GM19239 (cell line): ENCODE measurements at places on chromosomes 11 and 22.

- DNase-seq: no peak
Observed at GRCh38 chr22:29768052-29768693, 1.0 kb downstream of the UQCR10 start.

DNA sequence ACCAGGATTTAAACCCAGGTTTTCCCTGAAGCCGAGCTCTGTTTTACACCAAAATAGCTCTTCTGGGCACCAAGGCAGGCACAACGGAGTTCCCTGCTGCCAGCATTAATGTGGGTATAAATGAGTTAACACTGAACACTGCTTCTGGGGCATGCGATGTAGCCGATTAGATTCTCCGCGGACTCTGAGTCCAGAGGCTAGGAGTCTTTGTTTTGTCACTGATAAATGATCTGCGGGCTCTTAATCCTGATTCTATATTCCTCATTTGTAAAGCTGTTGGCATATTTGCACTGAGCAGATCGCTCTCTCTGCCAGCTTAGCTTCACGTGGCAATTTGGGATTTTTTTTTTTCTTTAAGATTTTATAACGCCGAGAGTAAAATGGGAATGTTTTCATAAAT is 16.8 kb upstream of the LDLRAD3 start:
- no peak for DNase-seq

DNA sequence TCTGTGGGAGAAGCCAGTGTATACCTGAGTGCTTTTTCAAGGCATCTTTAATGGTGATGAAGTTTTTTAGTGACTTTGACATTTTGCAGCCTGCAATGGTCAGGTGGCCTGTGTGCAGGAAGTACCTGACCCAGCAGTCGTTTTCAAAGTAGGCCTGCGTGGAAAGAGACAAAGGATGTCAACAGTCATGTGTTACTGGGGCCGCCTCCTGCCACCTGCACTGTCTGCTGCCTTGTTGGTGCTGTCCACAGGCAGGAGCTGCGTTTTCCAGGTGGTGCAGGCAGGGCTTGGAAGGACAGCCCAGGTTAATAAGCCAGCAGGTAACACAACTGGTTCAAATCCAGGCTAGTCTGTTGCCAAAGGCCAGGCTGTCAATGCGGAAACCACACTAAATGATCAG is 26.5 kb upstream of the NAP1L4 start:
- DNase-seq: no peak

DNA sequence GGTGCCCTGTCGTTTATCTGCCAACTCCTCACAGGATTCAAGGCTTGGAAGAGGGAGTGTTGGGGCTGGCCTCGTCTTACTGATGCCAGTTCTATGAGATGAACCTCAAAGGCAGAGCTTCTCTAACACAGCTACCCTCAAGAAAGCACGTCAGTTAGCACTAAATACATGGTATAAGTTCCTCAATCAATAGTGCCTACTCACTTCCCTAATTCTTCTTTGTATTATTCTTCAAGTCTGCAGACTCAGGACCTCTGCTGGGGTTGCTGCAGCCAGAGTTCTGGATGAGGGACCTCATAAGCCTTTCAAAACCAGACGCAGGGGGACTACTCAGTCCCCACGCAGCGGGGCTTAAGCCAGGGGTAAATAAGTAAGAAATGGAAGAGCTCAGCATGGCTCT is 118.3 kb downstream of the VPREB1 start:
- DNase-seq: no peak

GRCh38 chr11:132607575-132607974 is 924.7 kb downstream of the OPCML start:
- no peak for DNase-seq

DNA sequence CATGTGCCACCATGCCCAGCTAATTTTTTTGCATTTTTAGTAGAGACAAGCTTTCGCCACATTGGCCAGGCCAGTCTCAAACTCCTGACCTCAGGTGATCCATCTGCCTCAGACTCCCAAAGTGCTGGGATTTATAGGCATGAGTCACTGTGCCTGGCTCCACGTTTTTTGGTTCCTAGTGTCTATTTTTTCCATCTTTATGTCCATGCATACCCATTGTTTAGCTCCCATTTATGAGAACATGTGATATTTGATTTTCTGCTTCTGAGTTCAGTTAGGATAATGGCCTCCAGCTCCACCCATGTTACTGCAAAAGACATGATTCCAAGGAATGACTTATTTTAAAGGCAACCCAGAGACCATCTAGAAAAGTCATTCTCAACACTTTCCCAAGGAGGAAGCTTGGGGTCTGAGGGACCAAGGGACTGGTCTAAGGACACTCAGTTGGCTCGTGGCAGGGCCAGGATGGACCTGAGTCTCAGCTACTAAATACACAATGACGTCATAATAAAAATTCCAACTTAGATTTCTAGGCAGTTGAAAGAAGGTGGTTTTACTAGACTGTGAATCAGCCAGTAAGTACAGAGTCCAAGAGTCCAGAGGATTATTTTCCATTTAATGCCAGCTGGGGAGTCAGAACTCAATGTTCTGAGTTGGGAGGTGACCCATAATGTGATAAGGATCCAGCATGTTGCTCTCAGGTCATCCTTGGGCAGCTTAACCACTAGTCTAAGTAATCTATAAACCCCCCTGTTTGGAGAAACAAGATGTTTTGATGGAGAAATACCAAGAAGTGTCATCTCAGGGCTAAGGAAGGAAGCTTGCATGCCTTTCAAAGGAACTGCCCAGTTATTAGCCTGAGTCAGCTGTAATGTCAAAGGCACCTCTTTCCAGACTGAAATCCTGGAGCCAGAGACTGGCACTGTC is 39.4 kb downstream of the ABTB2 start:
- DNase-seq: no peak
